ENCODE measurements at places on chromosomes 6 and 20.

DNA sequence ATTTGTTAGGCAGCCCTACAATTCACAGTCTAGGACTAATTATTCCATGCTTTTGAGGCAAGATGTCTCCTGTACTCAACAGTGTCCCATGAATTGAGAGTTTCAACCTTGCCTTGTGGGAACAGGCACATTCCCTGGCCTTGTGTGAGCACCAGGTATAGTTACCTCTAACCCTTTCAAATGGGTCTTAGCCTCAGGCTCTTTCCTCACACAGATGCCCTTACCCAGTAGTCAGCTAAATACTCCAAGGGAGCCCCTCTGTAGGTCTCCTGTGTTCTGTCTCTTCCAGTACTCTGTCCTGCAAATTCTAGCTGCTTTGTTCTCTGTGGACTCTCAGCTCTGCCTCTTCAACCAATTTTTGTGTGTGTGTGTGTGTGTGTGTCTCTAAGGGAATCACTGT, 135.3 kb downstream of the ZFAND3 start:
- DNase-seq: no peak

GRCh38 chr20:21982559-21982958, 277.1 kb downstream of the PAX1 start:
- DNase-seq: no peak

DNA sequence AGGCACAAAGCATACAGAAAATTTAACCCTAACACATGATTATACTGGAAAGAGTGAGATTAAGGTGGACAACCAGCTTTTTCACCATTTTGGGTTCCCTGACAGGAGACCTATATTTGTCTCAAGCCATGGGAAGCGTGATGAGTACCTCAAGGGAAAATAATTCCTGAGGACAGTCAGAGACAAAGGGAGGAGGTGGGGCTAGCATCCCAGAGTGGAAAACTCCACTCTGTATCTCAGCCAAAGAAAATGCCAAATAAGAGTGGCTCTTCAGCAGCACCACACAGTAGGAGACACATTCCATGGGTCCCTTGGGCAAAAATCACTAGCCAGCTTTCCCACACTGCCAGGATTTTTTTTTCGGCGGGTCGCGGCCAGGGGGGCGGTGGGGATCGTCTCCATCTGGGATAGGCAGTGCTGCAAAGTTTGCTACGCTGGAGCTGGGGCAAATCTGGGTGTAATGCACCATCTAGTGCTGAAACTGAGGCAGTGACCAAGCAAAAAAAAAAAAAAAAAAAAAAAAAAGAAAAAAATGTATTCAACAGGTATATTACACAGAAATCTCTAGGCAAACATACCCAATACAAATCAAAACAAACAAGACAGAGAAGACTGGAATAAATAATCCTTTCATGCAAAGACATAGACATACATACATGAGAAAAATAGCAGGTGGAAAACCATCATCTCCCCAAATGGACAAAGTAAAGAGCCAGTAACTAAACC, 77.3 kb upstream of the SLC35F1 start:
- no peak for DNase-seq

- DNase-seq: no peak
These were observed 8.2 kb upstream of the UBE2V1 start for GRCh38 chr20:50120935-50121693.

DNA sequence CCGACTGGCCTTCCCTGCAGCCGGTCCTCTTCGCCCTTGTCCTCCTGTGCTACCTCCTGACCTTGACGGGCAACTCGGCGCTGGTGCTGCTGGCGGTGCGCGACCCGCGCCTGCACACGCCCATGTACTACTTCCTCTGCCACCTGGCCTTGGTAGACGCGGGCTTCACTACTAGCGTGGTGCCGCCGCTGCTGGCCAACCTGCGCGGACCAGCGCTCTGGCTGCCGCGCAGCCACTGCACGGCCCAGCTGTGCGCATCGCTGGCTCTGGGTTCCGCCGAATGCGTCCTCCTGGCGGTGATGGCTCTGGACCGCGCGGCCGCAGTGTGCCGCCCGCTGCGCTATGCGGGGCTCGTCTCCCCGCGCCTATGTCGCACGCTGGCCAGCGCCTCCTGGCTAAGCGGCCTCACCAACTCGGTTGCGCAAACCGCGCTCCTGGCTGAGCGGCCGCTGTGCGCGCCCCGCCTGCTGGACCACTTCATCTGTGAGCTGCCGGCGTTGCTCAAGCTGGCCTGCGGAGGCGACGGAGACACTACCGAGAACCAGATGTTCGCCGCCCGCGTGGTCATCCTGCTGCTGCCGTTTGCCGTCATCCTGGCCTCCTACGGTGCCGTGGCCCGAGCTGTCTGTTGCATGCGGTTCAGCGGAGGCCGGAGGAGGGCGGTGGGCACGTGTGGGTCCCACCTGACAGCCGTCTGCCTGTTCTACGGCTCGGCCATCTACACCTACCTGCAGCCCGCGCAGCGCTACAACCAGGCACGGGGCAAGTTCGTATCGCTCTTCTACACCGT, 6.1 kb downstream of the UBD start:
- no peak for DNase-seq

- peak; percentile 20 for DNase-seq
These were observed 6.6 kb upstream of the GUCA1A start for GRCh38 chr6:42166444-42167141.

GRCh38 chr6:144150710-144151657, 667 bp downstream of the STX11 start:
- no peak for DNase-seq

DNA sequence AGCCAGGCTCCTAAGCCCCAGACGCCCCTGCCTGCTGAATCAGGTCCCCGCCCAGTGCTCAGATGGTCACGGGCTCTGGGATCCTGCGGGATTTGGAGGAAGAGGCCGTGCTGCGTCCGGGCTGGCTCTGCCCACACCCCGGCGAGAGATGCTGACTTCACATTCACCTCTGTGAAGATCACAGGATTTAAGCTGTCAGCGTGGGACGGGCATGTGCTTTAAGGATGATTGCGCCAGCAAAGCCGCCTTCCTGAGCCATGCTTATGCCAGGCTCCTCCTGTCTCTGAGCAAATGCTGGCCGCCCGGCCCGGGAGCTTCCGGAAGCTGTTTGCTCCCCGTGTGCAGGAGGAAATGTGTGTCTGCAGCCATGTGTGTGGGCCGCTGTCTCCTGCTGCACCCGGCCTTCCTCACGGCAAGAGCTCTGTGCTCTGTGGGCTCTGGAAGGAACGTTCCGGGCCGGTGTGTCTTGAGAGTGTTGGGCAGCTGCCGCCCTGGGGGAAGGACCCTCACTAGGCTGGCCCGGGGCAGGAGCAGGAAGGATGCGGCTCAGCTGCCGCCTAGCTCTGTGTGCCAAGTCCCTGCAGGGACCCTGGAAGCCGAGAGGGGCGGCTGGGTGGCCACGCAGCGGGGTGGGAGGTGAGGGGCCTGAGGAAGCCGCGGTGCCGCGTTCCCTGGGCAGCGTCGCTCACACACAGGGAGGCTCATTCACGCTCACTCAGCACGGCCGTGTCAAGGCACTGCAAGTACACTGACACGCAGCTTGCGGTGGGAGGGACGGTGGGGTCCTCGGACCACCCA, 19.0 kb upstream of the BHLHE23 start:
- DNase-seq: no peak

GRCh38 chr6:164283574-164283973, 869.1 kb downstream of the QKI start:
- no peak for DNase-seq

DNA sequence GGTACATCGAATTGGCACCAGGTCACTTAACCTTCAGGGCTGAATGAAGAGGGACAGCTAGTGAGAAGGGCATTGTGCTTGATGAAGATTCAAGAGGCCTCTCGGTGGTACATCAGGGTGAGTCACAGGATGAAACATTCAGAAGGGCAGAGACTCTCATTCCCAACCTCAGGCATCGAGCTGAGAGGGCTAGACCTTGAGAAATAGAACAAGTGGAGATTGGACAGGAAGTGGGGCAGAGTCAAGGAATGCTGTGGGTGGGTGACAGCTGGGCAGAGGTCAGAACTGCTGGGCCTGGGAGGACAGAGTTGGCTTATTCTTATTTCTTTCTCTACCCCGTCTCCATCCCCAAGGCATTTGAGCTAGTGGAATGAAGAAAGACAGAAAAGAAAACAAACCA, 126.0 kb downstream of the SCML4 start:
- no peak for DNase-seq

DNA sequence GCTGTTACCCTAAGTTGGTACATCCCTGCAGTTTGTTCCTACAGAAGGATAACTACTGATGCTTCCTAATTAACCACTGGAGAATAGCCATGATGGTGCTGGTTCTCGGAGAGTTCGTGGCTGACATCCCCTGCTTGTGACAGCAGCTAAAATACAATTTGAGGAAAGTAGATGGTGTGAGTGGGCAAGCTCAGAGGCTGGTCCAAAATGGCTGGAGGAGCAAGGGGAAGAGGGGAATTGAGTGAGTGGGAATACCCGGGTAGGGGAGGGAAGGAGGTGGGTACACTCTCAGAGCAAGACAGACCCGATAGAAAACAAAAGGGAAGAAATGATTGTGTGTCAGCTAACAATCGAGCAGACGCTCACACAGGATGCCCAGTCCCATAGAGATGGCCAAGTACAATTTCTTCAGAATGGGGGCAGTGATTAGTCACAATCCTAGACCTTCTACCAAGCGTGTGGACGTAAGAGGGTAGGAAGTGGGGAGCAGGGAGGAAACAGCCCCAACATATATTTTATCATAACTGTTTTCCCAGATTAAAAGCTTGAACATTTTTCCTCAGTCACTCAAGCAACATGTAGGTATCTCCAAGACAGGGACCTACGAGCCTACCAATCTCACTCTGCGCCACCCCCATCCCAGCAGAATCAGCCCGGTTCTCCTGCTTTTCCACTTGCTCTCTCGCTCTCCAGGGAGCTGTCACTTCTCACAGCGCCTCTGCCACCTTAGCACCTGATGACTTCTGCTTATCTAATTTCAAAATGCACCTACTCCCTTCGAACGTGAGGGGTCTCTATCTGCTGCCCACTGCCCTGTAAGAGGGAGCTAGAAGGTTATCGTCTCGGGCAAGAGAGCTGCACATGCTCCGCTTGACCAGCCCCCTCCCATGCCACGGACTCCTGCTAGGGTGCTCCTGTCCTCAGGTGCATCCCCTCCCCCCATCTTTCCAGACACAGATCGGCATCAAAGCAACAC, 26.2 kb downstream of the RIPOR2 start:
- DNase-seq: no peak

DNA sequence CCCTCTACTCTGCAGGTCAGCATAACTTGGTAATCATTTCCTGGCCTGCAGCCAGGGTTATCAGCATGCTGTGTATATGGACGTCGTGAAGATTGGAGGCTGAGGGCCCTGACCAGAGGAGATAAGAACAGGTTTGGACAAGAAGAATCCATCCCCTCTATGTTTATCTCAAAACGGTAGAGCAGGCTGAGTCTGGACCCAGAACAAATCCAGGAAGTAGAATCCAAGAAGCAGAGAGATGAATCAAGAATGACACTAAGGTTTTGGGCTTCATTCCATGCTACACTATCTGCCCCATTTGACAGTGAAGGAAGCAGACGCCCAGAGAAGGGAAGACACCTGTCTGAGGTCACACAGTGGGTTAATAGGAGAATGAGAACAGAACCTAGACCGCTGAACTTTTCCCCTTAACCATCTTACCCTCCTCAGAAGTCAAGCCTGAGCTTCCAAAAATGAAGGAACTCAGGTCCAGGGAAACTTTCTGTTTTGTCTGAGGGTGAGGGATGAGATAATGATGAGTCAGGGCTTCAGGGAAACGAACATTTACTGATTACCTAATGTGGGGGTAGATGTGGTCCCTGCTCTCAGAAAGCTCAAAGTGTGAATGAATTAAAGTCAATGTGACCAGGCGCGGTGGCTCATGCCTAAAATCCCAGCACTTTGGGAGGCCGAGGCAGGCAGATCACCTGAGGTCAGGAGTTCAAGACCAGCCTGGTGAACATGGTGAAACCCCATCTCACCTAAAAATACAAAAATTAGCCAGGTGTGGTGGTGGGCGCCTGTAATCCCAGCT, 9.4 kb upstream of the COMMD7 start:
- DNase-seq: no peak

DNA sequence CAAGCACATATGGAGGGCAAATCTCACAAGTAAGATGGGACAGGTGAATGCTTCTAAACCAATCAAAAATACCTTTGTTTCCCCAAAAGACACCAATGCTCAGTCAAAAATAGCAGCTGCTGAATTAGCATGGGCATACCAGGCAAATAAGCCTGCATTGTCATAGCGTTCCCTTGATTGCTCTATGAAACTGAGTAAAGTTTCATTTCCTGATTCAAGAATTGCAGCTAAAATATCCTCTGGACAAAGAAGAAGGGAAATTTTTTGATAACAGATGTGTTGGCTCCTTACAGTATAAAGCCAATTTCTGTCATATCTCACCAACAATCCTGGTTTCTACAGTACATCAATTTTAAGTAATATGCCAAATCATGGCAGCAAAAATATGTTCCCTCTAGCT, 3.3 kb upstream of the TMEM14A start:
- DNase-seq: no peak

GRCh38 chr6:123676793-123677192, 40.0 kb upstream of the TRDN start:
- DNase-seq: no peak

GRCh38 chr20:61387204-61387953, 135.3 kb downstream of the CDH4 start:
- DNase-seq: no peak

DNA sequence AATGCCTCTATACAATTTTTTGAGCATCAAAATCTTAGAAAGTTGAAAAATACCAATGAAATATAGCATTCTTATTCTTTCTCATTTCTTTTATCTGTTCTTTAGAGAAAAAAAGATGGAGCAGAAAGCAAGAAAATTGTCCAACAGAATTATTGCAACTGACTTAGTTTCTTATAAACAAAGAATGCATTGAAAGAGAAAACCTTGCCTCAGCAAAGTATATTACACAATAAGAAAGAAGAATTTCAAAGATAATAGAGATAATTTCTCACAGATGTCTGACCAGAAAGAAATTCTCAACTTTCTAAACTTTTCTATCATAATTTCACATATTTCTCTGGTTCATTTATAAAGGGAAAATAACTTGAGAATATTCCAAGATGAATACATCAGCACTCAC, 47.0 kb upstream of the PRND start:
- DNase-seq: no peak

GRCh38 chr20:50688256-50688975, 2.9 kb downstream of the RIPOR3 start:
- DNase-seq: no peak

DNA sequence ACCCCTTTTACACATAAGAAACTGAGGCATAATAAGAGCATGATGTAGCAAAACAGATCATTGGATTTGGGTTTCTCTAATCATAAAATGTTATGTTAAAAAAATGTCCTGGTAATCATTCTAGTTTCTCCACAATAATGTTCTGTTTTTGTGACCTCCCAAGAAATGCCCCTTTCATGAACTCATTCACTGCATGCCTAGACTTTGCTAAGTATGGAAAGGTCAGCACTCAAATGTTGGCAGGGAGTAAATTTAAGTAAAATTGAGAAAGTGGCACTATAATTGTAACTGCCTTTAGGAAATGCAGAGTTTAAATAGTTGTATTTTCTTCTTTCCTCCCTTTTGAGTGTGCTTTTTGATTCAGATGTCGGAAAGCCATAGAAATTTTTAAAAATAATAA, 48.5 kb upstream of the ID4 start:
- no peak for DNase-seq

GRCh38 chr6:35260591-35261570, 1.3 kb downstream of the ZNF76 start:
- DNase-seq: no peak

GRCh38 chr6:46964716-46965519, 43.2 kb upstream of the ADGRF5 start:
- no peak for DNase-seq

- DNase-seq: no peak
These were observed 34.1 kb upstream of the HLA-DQB1 start for GRCh38 chr6:32700391-32701040.

- DNase-seq: no peak
These were observed 11.5 kb upstream of the CARMIL1 start for GRCh38 chr6:25267662-25268061.

- DNase-seq: no peak
These were observed 315.3 kb upstream of the SLC35B3 start for GRCh38 chr6:8750627-8751026.
